ENCODE measurements at places on chromosomes 3 and 15. TPM values are rescaled to one million over a fixed set of nuclear protein-coding genes. Genes with fewer than 3 reads are reported as not detected.

The CNTN4 gene
- not detected for total RNA-seq

The ERC2 gene
- not detected for total RNA-seq

The ATP10A gene
- 36.7 TPM for total RNA-seq

The ARHGAP11A gene
- total RNA-seq, result 139 TPM

The NLGN1 gene
- not detected for total RNA-seq

The ROPN1 gene
- not detected for total RNA-seq

The SHC4 gene
- total RNA-seq, result 3.0 TPM

The CCR9 gene
- 9.7 TPM for total RNA-seq

DNA sequence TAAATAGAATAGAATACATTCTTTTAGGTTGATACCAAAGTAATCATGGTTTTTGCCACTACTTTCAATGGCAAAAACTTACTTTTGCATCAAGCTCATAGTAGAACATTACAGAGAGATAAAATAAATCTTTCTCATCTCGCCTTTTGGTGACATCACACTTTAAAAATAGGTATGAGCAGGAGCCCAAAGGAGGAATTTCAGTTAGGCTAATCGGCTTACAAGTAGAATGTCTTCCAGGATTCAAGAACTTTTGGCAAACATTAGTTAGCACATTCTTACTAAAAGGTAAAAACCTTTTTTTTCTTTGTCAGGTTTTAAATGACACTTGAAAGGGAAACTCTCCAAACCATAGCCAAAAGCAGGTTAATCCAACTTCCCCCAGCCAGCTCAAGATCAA is 59.7 kb upstream of the CMSS1 start:
- H3K4me3 ChIP-seq, result no peak overlapping the region
- no peak for DNase-seq
- peaks cover 61% of the 10 kb centered on the region for H3K27me3 ChIP-seq
- H3K4me1 ChIP-seq, result no peaks in the 10 kb centered on the region
- no peak overlapping the region for H3K27ac ChIP-seq

- H3K36me3 ChIP-seq, result no peaks in the 10 kb centered on the region
- DNase-seq, result peak; percentile 45
- peaks cover 87% of the 10 kb centered on the region for H3K27me3 ChIP-seq
Observed at GRCh38 chr3:186108106-186108940, 566 bp downstream of the ETV5 start.

GRCh38 chr3:120449701-120450599 is 842 bp downstream of the FSTL1 start:
- H3K36me3 ChIP-seq, result peaks cover 4% of the 10 kb centered on the region
- H3K27me3 ChIP-seq, result peaks cover 68% of the 10 kb centered on the region
- no peak for DNase-seq
- H3K4me3 ChIP-seq, result peak overlapping the region; percentile 72
- H3K4me1 ChIP-seq, result peaks cover 10% of the 10 kb centered on the region
- H3K27ac ChIP-seq, result no peak overlapping the region

DNA sequence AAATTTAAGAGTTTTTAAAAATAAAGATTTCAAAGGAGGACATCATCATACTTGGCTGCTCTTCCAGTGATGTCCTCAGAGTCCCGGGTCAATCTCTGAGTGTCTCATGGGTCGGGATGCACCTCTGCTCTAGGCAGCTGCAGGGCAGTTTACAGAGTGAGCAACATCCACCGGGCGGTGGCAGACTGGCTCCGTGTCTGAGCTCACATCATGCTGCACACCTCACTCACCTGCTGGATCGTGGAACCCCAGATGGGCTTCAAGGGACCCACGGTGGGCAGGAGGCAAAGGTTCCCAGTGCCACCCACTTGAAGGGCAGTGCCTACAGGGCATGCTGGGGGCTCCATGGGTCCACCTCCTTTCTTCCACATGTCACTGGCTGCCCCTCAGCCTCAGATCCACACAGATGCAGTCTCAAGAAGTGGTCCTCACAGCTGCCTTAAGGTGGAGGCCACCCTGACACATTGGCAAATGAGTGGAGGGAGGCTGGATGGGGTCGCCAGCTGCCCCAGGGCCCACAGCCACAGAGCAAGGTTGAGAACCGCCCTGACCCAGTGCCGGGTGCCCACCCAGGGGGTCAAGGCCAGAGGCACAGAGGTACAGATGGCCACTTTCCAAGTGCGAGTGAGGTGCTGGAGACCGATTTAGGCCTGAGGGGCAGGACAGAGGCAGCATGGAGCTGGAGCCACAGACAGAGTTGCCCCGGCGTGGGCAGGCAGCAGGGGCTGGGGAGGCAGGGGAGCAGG is 25.2 kb downstream of the CYFIP1 start:
- H3K27ac ChIP-seq, result no peak overlapping the region
- H3K4me1 ChIP-seq, result peaks cover 2% of the 10 kb centered on the region
- DNase-seq, result no peak

DNA sequence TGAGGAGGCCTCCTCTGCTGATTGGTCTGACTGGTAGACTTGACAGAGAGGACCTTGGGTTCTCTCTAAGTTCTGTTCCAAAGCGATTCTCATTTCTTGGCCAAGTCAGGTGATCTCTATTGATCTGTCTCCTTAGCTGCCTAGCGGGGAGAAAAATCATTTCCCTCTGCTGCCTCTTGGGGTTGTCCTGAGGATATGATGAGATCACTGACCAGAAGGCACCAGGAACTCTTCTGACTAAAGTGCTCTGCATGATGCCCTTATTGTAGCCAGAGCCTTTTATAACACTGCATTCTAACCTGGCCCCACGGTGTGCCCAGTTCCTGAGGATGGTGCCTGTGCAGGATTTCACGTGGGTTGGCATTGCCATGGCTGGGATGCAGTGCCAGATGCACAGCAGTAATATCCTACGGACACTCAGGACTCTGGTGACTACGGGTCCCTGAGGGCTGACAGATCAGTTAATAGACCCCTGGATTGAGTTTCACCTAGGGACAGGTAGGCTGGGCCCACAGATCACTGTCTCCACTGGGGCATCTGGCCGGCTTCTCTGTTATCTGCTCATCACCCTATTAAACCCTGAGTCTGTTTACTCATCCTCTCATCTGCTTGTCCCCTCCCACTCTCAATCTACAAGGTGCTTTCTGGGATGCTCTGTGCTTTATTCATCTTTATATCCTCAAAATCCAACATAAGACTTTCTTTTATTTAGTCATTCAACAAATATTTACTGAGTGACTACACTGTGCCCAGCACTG is 3.9 kb upstream of the HEG1 start:
- no peak overlapping the region for H3K27ac ChIP-seq
- no peak for DNase-seq
- H3K27me3 ChIP-seq, result peaks cover 45% of the 10 kb centered on the region
- H3K36me3 ChIP-seq, result peaks cover 2% of the 10 kb centered on the region
- no peak overlapping the region for H3K4me3 ChIP-seq
- peaks cover 8% of the 10 kb centered on the region for H3K4me1 ChIP-seq

- peak overlapping the region; percentile 44 for H3K4me3 ChIP-seq
- H3K4me1 ChIP-seq, result peaks cover 40% of the 10 kb centered on the region
- peaks cover 4% of the 10 kb centered on the region for H3K27me3 ChIP-seq
- peaks cover 6% of the 10 kb centered on the region for H3K36me3 ChIP-seq
- peak; percentile 75 for DNase-seq
Observed at GRCh38 chr3:196620161-196620604, 19.3 kb upstream of the NRROS start.

DNA sequence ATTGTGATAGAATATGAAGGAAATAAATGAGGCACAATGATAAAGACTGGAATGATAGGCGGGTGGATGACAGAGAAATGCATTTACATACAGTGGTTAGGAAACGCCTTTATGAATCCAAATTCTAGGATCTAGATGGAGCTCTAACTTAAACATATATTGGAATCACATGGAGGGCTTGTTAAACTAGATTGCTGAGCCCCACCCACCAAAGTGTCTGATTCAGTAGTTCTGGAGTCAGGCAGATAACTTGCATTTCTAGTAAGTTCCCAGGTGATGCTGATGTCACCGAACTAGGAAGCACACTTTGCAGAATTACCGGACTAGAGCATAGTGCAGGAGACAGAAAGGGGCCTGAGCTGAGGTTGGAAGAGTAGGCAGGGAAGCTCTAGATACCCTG is 837.2 kb downstream of the FHIT start:
- no peak overlapping the region for H3K4me3 ChIP-seq
- no peaks in the 10 kb centered on the region for H3K36me3 ChIP-seq
- no peak for DNase-seq
- H3K4me1 ChIP-seq, result no peaks in the 10 kb centered on the region

- H3K4me1 ChIP-seq, result no peaks in the 10 kb centered on the region
Observed at GRCh38 chr15:39508536-39508935, 72.3 kb upstream of the THBS1 start.

DNA sequence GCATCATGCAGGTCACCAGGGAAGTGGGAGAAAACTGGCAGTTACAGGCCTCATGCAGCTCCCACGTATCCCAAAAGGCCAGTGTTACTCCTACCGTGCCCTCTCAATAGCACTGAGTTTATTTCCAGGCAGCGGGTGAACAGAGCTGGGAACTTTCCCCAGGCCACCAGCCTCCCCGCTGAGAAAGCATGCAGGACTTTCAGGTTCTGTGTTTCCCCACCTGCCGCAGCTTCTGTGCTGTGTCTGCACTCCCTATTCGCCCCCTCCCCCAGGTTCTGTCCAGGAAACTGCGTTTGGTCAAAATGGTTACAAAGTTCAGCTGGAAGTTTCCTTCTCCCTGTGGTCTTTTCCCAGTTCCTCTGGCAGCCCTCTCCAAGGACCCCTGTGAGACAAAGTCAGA is 21.4 kb downstream of the NEK11 start:
- H3K4me1 ChIP-seq, result peaks cover 9% of the 10 kb centered on the region
- H3K27ac ChIP-seq, result no peak overlapping the region

GRCh38 chr3:123377243-123377740 is 71.6 kb downstream of the ADCY5 start:
- H3K4me1 ChIP-seq, result no peaks in the 10 kb centered on the region
- peaks cover 2% of the 10 kb centered on the region for H3K27me3 ChIP-seq
- H3K27ac ChIP-seq, result no peak overlapping the region
- DNase-seq, result no peak
- H3K36me3 ChIP-seq, result no peaks in the 10 kb centered on the region

GRCh38 chr3:40108643-40109042 is 200.9 kb upstream of the EIF1B start:
- H3K27me3 ChIP-seq, result no peaks in the 10 kb centered on the region
- H3K4me3 ChIP-seq, result no peak overlapping the region
- no peak overlapping the region for H3K27ac ChIP-seq
- no peak for DNase-seq
- H3K36me3 ChIP-seq, result no peaks in the 10 kb centered on the region

DNA sequence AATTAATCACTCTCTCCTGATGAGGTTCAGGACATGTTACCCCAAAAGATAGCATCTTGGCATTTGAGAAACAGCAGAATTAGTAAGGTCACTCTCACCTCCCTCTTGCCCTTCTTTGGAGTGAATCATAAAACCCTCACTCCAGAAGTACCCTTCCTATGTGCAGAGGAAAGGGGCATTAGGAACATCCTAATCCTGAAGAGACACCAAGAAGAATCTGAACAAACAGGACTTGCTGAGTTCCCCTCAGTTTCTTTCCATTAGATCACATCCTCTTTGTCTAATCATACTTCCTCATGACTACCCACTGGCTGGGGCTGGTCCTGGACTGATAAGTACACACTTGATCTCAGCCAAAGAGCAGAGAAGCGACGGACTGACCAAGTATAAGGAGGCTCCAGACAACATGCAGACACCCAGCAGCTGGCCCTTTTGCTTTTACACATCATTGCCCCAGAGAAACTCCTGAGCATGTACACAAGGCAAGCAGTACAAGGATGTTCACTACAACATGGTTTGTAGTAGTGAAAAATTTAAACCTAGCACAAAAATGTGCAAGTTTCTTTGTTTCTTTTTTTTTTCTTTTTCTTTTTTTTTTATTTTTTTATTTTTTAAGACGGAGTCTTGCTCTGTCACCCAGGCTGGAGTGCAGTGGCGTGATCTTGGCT is 15.0 kb upstream of the TM6SF1 start:
- DNase-seq, result no peak
- H3K4me3 ChIP-seq, result no peak overlapping the region
- H3K27me3 ChIP-seq, result peaks cover 35% of the 10 kb centered on the region
- no peak overlapping the region for H3K27ac ChIP-seq
- H3K4me1 ChIP-seq, result peaks cover 6% of the 10 kb centered on the region
- H3K36me3 ChIP-seq, result no peaks in the 10 kb centered on the region

DNA sequence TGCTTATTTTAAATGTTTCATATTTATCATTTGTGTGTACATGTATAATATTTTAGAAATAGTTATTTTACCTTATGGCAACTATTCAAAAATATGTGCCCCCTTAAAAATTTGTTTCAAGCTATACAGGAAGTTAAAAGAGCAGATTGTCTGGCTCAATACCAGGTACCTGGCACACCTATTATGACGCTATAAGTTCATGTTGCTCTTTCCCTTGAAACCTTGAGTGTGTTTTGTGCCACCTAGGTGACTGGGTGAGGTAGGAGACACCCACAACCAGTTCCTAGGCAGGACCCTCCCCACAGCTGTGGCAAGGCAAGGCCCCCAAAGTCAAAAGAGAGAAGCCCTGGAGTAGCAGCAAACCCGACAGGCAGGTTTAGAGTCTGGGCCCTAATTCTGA is 20.6 kb upstream of the NEO1 start:
- no peak overlapping the region for H3K27ac ChIP-seq
- no peak for DNase-seq
- H3K4me3 ChIP-seq, result no peak overlapping the region
- H3K27me3 ChIP-seq, result peaks cover 45% of the 10 kb centered on the region

DNA sequence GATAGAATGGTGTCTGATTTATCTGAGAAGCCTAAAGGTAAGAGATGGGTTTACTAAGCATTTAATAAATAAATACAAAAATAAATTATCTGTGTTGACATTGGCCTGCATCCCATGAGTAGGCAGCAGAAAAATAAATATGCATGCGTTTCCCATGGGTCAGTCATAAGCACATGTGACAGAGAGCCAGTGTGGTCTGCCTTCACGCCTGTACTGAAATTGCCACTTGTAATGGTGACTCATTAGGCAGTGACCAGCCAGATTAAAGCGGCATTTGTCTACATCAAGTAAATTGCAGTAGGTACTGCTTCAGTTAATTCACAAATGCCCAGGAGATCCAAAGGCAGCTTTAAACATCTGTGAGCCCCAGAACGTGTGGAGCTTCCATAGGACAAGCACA is 399.6 kb downstream of the NAALADL2 start:
- no peak for DNase-seq
- H3K36me3 ChIP-seq, result no peaks in the 10 kb centered on the region
- H3K4me1 ChIP-seq, result no peaks in the 10 kb centered on the region
- no peak overlapping the region for H3K4me3 ChIP-seq
- H3K27ac ChIP-seq, result no peak overlapping the region

GRCh38 chr3:121665488-121665887 is 4.8 kb upstream of the HCLS1 start:
- no peak for DNase-seq
- peaks cover 14% of the 10 kb centered on the region for H3K4me1 ChIP-seq
- H3K27me3 ChIP-seq, result no peaks in the 10 kb centered on the region
- no peak overlapping the region for H3K27ac ChIP-seq

GRCh38 chr3:130389743-130390478 is 44.4 kb downstream of the COL6A5 start:
- no peak overlapping the region for H3K27ac ChIP-seq
- DNase-seq, result no peak
- H3K36me3 ChIP-seq, result no peaks in the 10 kb centered on the region
- no peak overlapping the region for H3K4me3 ChIP-seq

All from activated CD8-positive, alpha-beta memory T cell treated with anti-CD3 and anti-CD28 coated beads, Interleukin-2, amount 10 ng/mL, durations not matched to agents 7 days and 5 days (primary cell).